CD4-positive, alpha-beta T cell treated with Interleukin-6 at 100 ng/mL for 8 hours (primary cell): ENCODE measurements at places on chromosomes 7 and 10.

- no peak for DNase-seq
These were observed 45.1 kb upstream of the CCNJ start for GRCh38 chr10:95998255-95998784.

DNA sequence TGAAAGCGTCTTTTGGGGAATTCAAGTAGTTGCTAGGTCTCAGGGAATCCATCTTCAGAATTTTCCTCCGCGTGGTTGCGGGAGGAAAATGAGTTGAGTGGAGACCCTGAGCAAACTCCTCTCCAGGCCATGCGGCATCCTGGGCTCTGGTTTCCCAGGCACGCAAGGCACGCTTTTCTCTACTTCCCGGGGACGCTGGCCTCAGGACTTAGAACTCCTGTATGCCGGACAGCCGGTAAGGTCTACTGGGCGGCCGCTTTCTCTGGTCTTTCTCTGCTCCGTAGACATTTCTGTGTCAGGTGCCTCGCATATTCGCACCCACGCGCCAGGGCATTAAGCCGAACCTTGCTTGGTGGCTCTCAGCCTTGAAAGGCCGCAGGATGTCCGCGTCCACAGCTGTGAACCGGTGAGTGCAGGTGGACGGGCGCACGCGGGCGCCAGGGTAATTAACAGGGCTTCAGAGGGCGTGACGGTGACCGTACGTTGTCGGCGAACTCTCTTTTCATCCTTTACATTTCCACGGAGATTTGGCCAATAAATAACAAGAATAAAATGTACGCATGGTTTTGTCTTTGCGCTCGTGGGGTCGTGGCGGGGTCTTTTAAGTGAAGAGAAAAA is 992 bp upstream of the RBM20 start:
- no peak for DNase-seq

DNA sequence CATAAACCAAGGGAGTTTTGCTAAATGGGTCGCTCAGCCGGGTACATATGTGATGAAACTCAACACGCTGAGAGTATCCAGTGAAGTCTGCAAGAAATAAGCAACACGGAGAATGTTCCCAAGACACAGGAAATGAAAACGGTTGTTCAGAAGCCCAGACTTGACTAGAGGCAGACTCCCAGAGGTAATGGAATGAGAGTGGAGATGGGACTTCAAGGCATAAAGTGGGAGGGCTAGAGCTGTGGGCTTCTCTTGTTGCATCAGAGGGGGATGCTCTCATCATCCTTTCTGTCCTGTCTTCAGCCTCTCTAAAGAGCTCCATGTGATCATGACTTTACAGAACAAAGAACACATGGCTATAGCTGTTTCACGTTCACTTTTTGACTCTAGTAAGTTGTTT is 88.3 kb downstream of the BAMBI start:
- no peak for DNase-seq

- no peak for DNase-seq
These were observed 173.1 kb downstream of the PTPRN2 start for GRCh38 chr7:158414486-158414961.

DNA sequence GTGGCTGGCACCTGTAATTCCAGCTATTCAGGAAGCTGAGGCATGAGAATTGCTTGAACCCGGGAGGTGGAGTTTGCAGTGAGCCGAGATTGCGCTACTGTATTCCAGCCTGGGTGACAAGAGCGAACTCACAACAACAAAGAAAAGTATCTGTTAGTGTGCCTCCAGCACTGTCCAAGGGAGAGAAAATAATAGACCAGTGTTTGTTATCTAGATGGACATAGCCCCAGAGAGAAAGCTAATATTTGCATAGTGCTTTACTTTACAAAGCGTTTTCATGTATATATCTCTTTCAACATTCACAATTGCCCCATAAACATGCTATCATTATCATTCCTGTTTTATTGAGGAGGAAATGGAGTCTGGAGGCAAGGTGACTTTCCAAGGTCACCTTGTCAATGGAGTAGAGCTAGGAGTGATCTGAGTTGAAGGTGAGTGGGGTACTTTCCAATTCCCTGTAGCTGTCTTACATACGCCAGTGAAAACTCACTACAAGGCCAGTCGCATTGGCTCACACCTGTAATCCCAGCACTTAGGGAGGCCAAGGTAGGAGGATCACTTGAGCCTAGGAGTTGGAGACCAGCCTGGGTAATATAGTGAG is 49.7 kb upstream of the KIF5B start:
- DNase-seq: no peak

DNA sequence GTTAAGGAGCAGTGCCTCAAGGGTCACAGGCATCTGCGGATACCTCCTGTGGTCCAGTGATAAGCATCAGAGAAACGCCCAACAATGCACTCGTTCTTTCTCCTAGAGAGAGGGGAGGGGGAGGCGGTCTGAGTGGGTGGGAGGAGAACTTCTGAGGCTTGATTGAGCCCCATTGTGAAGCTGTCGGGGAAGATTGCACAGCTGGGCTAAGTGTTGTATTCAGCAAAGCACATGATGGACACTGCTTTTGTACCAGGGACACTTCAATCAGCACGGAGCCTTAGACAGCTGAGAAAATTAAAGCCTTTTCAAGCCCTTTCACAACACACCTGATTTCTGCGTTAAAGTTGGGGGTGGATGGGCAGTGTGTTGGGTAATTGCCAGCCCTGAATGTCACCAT is 230.3 kb upstream of the GHITM start:
- no peak for DNase-seq

GRCh38 chr7:79407351-79407750 is 46.1 kb downstream of the MAGI2 start:
- no peak for DNase-seq

GRCh38 chr10:94088926-94089381 is 95.2 kb downstream of the PLCE1 start:
- DNase-seq: no peak

DNA sequence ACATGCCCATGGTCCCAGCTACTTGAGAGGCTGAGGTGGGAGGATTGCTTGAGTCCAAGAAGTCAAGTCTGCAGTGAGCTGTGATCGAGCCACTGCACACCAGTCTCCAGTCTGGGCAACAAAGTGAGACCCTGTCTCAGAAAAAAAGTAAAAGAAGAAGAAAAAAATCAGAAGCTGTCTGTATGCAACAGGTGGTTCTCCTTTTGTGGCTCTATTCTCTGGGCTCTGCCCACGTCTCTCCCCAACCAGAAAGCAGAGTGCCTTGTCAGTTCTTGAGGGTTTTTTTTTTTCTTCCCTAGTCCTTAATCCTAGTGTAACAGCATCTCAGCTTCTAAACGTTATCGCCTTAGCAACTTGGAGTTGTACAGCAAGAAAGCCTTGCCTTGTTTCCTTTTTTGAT is 89.5 kb downstream of the PRKCQ start:
- no peak for DNase-seq

GRCh38 chr7:111990643-111991042 is 215.6 kb downstream of the DOCK4 start:
- DNase-seq: no peak

DNA sequence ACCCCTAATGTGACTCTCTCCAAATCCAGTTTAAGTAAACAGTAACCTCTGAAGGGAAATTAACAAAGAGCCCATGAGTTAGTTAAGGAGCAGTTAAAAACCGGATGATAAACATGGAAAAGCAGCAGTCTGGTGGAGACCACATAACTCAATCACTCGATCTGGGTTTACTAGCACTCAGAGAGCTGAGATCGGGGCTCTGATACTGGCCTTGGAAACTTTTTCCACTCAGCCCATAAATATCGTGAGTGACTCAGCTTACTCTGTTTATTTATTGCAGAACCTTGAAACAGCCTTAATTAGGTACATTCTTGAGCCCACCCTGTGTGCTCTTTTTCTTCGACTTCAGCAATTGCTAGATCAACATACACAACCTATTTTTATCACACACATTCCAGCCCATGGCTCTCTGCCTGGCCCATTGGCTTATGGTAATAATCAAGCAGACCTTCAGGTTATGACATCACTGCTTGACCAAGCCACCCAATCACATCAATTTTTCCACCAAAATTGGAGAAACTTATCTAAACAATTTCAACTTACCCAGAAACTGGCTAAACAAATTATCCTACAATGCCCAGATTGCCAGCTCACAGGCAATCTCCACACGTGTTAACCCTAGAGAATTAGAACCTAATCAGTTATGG is 82.2 kb upstream of the GPR22 start:
- no peak for DNase-seq

GRCh38 chr7:133822001-133822641 is 305.0 kb upstream of the LRGUK start:
- DNase-seq: no peak

GRCh38 chr10:2837674-2838073 is 229.7 kb upstream of the PFKP start:
- DNase-seq: no peak

GRCh38 chr10:96233959-96234358 is 37.4 kb downstream of the BLNK start:
- no peak for DNase-seq

DNA sequence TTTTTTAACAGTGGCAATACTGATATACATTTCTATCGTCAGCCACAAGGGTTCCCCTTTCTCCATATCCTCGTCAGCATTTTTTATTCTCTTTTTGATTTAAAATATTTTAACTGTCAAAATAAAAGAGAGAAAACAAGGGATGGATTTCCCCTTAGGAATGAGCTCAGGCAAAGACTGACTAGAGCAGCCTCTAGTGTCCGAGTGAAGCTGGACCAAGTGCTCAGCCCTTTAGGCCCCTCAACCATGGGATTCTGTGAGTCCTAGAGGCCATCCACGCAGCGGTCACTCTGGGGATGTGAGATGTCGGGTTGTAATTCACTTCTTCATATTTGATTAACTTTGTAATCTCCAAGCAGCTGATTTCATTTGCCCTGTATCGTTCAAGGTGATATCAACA is 137.4 kb upstream of the RNF32 start:
- DNase-seq: no peak

- DNase-seq: no peak
These were observed 41.9 kb downstream of the CALML3 start for GRCh38 chr10:5566614-5567013.

- DNase-seq: peak; percentile 8
These were observed at the start of gene PDLIM1 for GRCh38 chr10:95290461-95291364. TSS of gene PDLIM1 (minus strand) at chr10:95291003. CDS start at chr10:95290915, 88 bp downstream.

DNA sequence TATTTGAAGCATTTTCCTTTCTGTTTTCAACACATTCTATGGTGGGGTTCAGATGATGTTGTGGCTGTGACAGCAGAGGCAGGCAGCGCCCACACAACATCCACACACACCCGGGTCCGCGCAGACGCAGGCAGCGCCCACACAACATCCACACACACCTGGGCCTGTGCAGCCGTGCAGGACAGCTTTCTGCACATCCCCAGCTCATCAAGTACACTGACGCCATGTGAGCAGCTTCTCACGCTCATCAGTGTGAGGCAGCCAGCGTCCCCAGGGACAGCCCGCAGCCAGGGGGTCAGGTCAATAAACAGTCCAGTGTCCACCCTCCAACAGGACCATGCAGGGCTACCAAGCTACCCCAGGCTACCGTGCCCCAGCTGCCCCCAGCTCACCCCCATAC is 272.8 kb upstream of the TCERG1L start:
- DNase-seq: no peak

DNA sequence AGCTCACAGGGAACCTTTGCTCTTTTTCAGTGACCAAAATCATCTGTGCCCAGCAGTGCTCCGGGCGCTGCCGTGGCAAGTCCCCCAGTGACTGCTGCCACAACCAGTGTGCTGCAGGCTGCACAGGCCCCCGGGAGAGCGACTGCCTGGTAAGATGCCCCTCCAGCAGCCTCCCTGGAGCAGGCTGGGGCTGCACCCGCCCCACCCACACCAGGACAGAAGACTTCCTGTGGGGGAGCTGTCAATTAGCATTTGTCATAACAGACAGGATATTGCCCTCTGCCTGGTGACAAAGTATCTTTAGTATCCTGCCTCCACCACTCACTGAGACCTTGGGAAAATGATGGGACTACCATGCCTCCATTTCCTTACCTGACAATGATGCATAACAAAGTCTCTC is 133.7 kb downstream of the EGFR start:
- no peak for DNase-seq

DNA sequence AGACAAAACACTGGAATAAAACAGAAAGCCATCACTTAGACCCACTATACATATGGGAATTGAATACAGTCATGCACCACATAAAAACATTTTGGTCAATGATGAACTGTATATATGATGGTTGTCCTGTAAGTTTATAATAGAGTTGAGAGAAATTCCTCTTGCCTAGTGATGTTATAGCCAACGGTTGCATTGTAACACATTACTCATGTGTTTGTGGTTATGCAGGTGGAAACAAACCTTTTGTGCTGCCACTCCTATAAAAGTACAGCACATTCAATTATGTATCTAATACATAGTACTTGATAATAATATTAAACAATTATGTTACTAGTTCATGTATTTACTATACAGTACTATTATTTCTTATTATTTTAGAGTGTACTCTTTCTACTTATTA is 381.2 kb upstream of the MBL2 start:
- DNase-seq: no peak

- DNase-seq: no peak
These were observed 61.4 kb downstream of the BICC1 start for GRCh38 chr10:58574058-58574457.

GRCh38 chr10:98852686-98853085 is 383.0 kb downstream of the HPSE2 start:
- DNase-seq: no peak

DNA sequence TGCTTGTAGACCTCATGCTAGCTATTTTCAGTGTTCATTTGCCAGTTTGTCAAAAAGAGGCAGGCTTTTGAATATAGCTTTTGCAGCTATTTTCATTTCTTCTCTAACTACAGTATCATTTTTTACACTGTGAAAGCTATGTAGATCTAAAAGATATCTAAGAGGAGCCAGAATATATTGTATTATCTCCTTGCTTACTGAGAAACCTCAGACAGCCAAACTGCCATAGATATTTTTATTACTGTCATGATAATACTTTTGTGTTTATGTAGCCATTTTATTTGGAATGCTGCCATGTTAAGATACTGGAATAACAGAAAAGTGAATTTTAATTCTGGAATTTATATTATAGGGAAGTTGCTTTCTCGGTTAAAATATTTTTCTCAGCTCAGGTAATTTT is 37.2 kb downstream of the ANKIB1 start:
- no peak for DNase-seq

GRCh38 chr7:128030654-128031611 is at the start of gene LRRC4:
TSS of gene LRRC4 (minus strand) at chr7:128031437. CDS start at chr7:128030640, 797 bp downstream.
- DNase-seq: no peak

DNA sequence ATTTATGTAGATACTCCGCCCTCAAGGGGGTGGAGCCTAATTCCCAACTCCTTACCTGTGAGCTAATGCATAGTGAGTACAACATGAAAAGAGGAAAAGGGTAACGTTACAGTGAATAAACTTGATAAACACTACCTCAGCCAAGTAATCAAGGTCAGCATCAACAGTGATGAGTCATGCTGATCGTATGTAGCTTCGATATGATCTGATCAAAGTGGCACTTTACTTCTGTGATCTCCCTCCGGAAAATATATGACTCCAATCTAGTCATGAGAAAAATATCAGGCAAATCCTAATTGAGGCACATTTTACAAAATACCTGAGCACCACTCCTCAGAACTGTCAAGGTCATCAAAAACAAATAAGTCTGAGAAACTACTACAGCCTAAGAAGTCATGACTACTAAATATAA is 70.4 kb downstream of the VTI1A start:
- no peak for DNase-seq

GRCh38 chr10:129690248-129691070 is 223.4 kb downstream of the MGMT start:
- no peak for DNase-seq

- no peak for DNase-seq
These were observed 230.9 kb downstream of the DNAJB6 start for GRCh38 chr7:157567666-157568065.
